Stimulated activated effector memory CD8-positive, alpha-beta T cell treated with anti-CD3 and anti-CD28 coated beads, Interleukin-12 subunit alpha, Interleukin-12 subunit beta, amount 100 ng/mL, for 72 hours (primary cell): ENCODE measurements at places on chromosomes 3 and 15.

DNA sequence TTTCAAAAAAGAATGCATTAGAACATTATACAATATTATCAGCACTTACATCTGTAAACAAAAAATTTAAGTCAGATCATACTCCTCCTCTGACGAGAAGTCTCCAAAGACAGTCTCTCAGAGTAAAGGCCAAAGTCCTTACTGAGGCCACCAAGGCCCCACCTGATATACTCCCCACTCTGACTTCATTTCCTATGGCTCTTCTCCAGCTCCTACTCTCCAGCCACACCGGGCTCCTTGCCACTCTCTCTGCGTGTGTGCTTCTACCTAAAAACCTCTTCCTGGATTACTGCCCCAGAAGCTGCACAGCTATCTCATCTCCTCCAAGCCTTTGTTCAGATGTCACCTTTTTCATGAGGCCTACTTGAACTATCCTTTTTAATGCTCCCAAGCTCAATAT is 5.0 kb downstream of the DCP1A start:
- no peak for DNase-seq

- no peak for DNase-seq
These were observed 72.0 kb upstream of the MAP4 start for GRCh38 chr3:48088056-48088748.

DNA sequence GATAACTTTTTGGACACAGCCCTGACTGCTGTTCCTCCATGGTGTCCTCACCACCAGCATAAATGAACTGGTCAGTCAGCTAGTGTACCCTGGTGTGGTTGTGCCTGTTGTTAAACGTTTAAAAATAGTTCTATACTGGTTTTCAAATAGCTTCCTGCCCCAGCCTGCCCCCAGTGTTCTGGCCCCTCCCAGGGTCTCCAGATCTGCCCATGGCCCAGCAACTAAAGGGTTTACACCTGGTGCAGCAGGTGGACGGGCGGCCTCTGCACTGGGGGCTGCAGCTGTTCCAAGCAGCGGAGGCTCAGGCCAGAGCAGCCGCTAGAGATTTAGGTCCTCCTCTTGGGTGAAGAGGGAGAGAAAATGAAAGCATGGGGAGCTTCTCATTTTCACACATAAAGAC is 6.1 kb upstream of the NR2E3 start:
- no peak for DNase-seq

DNA sequence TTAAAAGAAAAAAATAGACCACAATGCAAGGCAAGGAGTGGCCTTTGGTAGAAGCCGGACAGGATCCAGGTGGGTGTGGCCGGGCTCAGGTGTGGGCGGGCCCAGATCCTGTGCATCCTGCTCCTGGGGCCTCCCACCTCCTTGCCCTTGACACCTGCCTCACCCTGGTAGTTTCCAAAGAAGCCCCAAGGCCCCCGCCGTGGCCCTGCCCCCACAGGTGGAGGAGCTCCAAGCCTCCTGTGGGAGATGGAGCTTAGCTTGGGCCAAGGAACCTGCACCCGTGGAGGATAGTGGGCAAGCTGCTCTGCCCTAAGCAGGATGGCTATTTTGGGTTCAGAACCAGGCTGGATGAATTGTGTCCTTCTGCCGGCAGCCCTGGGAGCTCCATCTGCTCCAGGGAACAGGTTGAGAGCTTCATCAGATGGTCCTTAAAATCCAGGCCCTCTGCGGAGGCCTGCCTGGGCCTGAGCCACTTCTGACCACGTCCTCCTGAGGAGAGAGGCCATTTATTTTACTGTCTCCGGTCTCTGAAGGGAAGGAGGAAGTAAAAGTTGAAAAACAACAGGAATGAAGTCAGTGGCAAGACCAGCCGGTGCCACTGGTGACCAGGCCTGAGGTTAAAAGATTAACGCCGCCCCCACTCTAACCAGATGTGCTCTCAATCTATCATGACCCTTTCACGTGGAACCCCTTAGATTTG is 53.9 kb upstream of the KLF13 start:
- no peak for DNase-seq

GRCh38 chr3:76300746-76301145 is 515.4 kb upstream of the ZNF717 start:
- no peak for DNase-seq

GRCh38 chr3:50345586-50346234 is at the start of gene ZMYND10:
Gene ZMYND10, minus strand, starts transcription at chr3:50345732. Its CDS starts 153 bp downstream, at chr3:50345579.
- peak; percentile 84 for DNase-seq

DNA sequence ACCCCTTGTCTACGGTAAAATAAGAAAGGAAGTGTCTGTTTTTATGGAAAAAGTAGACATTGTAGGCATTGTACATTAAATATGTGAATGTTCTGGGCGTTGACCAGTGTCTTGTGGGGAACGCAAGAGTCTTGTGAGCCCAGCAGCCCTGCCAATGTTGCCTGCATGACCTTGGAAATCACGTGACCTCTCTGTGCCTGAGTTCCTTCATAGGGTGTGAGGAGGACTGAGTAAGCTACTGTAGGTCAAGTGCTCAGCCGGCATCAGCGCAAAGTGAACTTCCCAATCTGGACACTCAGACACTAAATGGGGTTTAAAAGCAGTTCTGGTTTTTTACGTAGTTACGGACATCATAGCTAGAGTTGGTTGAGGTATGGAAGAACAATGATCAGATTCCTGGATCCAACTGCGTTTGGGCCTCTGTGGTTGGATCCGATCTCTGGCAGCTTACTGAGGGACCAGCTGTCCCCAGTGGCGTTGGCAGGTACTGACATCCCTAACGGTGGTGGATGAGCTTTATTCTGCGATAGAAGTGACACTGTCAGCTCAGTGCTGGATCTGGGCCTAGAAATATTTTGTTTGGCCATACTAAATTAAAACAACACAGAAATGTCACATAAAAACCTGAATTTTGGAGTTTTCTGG is 63.8 kb downstream of the SPSB4 start:
- no peak for DNase-seq

DNA sequence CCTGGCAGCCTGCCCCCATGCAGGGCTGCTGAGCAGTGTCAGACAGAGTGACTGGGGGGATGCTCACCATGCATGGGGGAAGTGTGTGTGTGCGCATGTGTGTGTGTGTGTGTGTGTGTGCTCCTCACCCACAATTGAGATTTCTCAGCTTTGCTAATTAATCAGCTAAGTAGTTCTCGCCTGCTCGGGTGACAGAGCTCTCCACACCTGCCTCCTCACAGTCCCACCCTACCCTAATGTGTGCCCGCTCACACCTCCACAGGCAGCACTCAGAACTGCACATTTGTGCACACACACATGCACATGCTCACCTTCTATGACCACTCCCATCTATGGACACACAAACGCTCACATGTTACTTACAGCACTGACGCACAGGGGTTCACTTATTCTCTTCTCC is 37.3 kb downstream of the CACNA2D2 start:
- no peak for DNase-seq

- no peak for DNase-seq
These were observed 428.8 kb upstream of the C2CD4B start for GRCh38 chr15:62593681-62594399.

GRCh38 chr15:39625856-39626255 is 45.0 kb downstream of the THBS1 start:
- DNase-seq, result no peak

DNA sequence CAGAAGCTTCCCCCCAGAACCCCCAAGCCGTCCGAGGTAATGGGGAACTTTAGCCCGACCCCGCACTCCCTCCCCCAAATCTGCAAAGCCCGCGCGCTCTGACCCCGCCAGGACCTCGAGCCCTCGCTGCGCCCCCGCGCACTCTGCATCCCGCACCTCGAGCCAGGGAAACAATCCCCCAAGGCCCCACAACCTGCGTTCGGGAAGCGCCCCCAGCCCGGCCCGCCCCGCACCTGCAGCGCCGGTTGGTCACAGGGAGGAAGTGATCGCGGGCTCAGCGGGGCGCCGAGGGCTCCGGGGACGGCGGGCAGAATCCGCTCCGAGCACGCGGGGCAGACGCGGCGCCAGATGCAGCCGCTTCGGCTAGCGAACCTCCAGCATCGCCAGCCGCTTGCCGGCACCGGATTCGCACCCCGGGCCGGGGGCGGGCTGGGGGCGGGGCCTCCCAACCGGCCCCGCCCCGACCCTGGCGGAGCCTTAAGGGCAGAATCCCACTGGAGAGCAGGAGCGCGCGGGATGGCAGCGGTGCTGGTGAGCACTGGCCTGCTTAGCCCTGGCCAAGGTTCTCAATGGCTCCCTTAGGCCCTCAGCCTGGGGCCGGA is at the start of gene CAMKV:
TSS of gene CAMKV (minus strand) at position 382 of the 602 bp plus-strand sequence. CDS start 7,518 bp downstream, outside the sequence.
- DNase-seq, result no peak

DNA sequence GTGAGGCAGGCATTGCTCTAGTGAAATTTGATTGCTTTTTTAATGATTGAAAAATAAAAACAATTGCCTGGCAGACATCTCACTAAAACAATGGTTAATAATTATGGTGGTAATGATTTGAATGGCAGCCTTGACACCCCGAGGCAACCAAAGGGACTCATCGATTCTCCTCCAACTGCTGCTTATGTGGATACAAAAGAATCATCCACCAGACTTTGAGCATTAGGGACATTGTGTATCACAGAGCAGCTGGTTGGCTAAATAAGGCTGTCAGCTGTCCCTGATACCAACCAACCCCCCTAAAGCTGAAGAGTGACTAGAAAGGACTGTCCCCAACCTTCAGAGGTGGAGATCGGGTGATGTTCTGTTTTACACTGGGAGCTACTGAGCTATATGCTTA is 1.7 kb upstream of the CD47 start:
- no peak for DNase-seq

GRCh38 chr15:100683434-100683833 is 81.0 kb downstream of the ASB7 start:
- DNase-seq, result no peak

DNA sequence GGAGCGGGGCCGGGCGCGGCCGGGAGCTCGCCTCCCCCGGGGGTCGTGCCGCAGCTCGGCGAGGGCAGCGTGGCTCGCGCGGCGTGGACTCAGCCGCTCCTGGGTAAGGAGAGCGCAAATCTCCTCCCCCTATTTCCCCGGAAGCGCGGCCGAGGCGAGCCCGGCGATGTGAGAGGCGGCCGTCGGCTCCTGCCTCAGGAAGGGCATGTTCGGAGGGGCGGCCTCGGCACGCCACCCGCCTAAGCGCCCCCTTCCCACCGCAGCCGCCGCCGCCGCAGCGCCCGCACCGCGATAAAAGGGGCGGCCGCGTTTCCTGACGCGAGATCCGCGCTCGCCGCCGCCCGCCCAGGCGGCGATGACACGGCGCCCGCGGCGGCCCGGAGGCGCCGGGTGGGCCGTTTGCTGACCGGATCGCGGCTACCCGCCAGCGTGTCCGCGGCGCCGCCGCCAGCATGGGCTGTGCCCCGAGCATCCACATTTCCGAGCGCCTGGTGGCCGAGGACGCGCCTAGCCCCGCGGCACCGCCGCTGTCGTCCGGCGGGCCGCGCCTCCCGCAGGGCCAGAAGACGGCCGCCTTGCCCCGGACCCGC is at the start of gene PDE8A:
TSS of gene PDE8A (plus strand) at position 146 of the 590 bp plus-strand sequence. CDS start at position 453, 307 bp downstream.
- no peak for DNase-seq

GRCh38 chr3:113628316-113628715 is 68.1 kb downstream of the USF3 start:
- DNase-seq, result no peak

DNA sequence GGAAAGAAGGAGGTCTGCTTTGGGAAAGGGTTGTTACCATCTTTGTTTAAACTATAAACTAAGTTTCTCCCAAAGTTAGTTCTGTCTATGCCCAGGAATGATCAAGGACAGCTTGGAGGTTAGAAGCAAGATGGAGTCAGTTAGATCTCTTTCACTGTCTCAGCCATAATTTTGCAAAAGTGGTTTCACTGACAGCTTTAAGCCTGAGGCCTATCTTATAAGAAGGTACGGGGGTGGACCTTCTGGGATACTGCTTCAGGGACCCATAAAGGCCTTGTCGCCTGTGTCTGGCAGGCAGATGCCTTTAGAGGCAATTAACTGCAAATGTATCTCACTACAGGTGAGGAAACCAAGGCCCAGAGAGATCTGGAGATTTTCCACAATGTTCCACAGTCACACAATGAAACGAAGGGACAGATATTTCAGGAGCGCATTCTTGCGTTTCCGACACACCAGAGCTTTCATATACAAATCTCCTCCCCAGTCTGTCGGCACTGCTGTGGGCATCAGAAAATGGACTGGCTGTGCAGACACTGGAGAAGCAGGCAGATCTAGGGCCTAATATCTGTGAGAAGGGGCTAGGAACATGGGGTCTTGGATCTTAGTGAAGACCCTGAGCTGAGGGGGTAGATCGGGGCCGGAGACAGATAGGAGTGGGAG is 169.5 kb upstream of the SMAD3 start:
- no peak for DNase-seq

GRCh38 chr3:160312014-160312624 is 86.9 kb downstream of the C3orf80 start:
- no peak for DNase-seq
